ENCODE measurements at places on chromosomes 16 and 17.

DNA sequence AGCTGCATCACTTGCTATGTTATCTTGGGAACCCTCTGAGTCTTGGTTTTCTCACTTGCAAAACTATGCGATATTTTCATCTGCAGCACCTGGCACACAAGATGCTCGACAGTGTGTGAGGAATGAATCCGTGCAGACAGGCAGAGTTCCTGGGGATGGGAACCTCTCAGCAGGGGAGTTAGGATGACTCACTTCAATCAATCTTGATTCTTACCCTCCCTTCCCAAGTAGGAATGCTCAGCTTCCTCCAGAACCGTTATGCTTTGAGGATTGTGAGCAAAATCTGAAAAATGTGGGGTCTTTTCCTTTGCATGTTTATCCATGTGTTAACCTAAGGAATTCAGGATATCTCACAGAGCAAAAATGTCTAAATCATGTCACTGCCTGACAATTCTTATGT, 68.9 kb upstream of the HNF1B start:
- DNase-seq: no peak

DNA sequence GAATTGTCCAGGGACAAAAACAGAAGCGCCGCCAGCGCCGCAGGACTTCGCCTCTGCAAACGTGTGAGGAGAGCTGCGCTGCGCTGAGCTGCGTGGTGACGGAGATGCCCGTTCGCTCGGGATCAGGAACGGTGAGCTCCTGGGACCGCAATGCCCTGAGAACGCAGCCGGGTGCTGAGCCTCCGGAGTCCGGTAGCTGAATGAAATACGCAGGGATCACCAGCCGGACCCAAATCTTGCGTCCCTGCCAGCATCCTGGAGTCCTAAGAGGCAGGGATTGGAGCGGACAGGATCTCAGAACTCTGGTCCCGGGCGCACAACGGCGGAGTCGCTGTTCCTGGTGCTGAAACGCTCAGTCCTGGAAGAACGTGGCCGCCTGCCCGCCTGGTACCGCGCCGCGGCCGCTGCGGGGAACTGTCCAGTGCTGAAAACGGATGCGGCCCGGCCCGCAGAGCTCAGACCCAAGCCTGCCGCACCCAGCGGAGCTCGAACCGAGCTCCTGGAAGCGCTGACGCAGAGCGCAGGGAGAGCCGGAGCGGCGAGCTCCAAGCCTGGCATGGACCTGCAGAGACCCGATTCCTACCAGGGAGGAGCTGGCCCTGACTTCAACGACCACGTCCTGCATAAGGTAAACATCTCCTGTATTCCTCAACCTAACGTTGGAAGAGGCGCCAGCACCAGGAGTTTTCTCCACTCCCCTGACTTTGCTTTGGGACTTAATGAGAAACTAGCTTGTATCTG, 41.5 kb downstream of the CD300LF start:
- DNase-seq: no peak

GRCh38 chr17:16474012-16474725, 17.8 kb downstream of the LRRC75A start:
- DNase-seq: no peak

DNA sequence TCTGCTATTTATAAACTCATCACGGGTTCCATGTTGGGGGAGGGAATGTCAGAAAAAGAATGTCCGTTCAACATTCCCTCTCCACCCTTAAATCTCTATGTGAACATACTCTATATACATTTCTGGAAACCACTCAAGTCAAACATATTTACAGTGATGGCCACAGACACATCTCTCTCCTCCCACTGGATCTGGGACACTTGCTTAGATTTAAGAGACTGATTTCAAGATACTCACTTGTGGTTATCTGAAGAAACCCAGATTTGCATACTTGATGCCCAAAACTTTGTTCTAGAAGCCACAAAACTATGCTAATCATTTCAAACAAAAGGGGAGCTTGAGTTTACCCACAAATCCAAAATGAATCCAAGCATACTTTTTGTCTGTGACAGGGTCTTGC, 182.9 kb upstream of the SOX9 start:
- DNase-seq: no peak

- no peak for DNase-seq
These were observed 38.1 kb upstream of the PMFBP1 start for GRCh38 chr16:72210072-72210471.

DNA sequence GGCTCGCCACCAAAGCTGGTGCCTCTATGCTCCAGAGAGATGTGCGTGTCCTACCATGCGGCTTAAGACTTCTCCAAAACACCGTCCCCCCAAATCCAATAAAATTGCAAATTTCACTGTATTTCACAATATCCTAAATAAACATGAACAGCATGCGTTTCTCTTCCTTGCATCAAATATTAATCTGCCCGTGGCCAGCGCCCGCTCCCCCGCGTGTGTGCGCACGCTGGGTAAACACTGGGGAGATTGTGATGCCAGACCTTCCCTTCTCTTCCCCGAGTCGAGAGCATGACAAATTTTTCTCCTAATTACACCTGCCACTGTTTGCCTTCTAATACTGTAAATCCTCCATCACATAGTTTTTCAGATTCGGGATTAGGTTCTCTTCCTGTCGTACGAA, 148.1 kb downstream of the MRM1 start:
- DNase-seq: no peak

DNA sequence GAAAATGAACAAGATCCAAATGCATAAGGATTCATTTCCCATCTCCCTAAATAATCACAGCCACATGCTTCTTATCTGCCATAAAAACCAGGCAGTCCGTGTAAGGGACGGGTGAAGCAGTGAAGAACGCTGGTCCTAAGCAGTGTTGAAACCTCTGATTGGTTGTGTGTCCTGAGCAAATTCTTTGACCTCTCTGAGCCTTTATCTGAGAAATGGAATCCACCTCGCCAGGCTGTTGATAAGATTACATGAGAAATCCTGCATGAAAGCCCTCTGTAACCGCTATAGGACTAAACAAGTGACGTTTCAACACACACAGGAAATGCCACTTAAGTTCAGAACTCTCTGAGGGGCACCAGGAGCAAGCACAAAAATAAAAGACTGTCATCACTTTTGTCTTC, 26.8 kb downstream of the GAS7 start:
- DNase-seq: no peak

GRCh38 chr17:40097931-40098845, 2.2 kb downstream of the NR1D1 start:
- DNase-seq: no peak

Measured in GM12892 (cell line).